ENCODE measurements at places on chromosomes 2 and 18. TPM values are rescaled to one million over a fixed set of nuclear protein-coding genes. Genes with fewer than 3 reads are reported as not detected.

INHBB gene
- 8.0 TPM for polyA plus RNA-seq

RTP5 gene
- polyA plus RNA-seq, result not detected

GIGYF2 gene
- 40.6 TPM for polyA plus RNA-seq

SIX2 gene
- not detected for polyA plus RNA-seq

C1QL2 gene
- not detected for polyA plus RNA-seq

EFR3B gene
- 4.0 TPM for polyA plus RNA-seq

XIRP2 gene
- not detected for polyA plus RNA-seq

CD28 gene
- polyA plus RNA-seq, result not detected

TUBA3E gene
- 0.20 TPM for polyA plus RNA-seq

GPR39 gene
- 2.0 TPM for polyA plus RNA-seq

ACAA2 gene
- 12.0 TPM for polyA plus RNA-seq

FIGN gene
- 11.4 TPM for polyA plus RNA-seq

PLEK gene
- 0.19 TPM for polyA plus RNA-seq

MOCOS gene
- polyA plus RNA-seq, result not detected

OSBPL1A gene
- polyA plus RNA-seq, result 151 TPM

C1D gene
- 141 TPM for polyA plus RNA-seq

CLEC4F gene
- polyA plus RNA-seq, result not detected

TWIST2 gene
- not detected for polyA plus RNA-seq

PTPRN gene
- 89.5 TPM for polyA plus RNA-seq

NETO1 gene
- polyA plus RNA-seq, result 20.0 TPM

EN1 gene
- polyA plus RNA-seq, result not detected

RAB17 gene
- polyA plus RNA-seq, result not detected

CYP26B1 gene
- 1.1 TPM for polyA plus RNA-seq

GALNT13 gene
- 17.3 TPM for polyA plus RNA-seq

TSGA10 gene
- polyA plus RNA-seq, result 28.3 TPM

ELOA2 gene
- polyA plus RNA-seq, result not detected

ERICH2 gene
- 23.4 TPM for polyA plus RNA-seq

DLX1 gene
- not detected for polyA plus RNA-seq

UGGT1 gene
- 6.9 TPM for polyA plus RNA-seq

SERPINB11 gene
- not detected for polyA plus RNA-seq

RNASEH1 gene
- 13.4 TPM for polyA plus RNA-seq

CXCR1 gene
- not detected for polyA plus RNA-seq

GDF7 gene
- polyA plus RNA-seq, result not detected

COLEC12 gene
- polyA plus RNA-seq, result 3.2 TPM

SOWAHC gene
- polyA plus RNA-seq, result 0.74 TPM

NEU2 gene
- not detected for polyA plus RNA-seq

EGR4 gene
- 0.99 TPM for polyA plus RNA-seq

KLHL14 gene
- polyA plus RNA-seq, result not detected

IL1F10 gene
- not detected for polyA plus RNA-seq

GPR75 gene
- 1.5 TPM for polyA plus RNA-seq

CNDP1 gene
- 2.3 TPM for polyA plus RNA-seq

IL36A gene
- polyA plus RNA-seq, result not detected

FMNL2 gene
- polyA plus RNA-seq, result 22.4 TPM

CFAP210 gene
- 5.2 TPM for polyA plus RNA-seq

MDH1B gene
- 11.8 TPM for polyA plus RNA-seq

DCDC2C gene
- polyA plus RNA-seq, result not detected

CRYGD gene
- polyA plus RNA-seq, result 0.42 TPM

NAT8 gene
- not detected for polyA plus RNA-seq

WDR7 gene
- 41.9 TPM for polyA plus RNA-seq

SH3YL1 gene
- 43.5 TPM for polyA plus RNA-seq

ADCYAP1 gene
- polyA plus RNA-seq, result 53.7 TPM

KLHL41 gene
- 2.1 TPM for polyA plus RNA-seq

ACOXL gene
- polyA plus RNA-seq, result not detected

KRTCAP3 gene
- polyA plus RNA-seq, result 12.7 TPM

Data from Purkinje cell (primary cell).